Effector memory CD8-positive, alpha-beta T cell (primary cell): ENCODE measurements at places on chromosomes 6 and 20.

DNA sequence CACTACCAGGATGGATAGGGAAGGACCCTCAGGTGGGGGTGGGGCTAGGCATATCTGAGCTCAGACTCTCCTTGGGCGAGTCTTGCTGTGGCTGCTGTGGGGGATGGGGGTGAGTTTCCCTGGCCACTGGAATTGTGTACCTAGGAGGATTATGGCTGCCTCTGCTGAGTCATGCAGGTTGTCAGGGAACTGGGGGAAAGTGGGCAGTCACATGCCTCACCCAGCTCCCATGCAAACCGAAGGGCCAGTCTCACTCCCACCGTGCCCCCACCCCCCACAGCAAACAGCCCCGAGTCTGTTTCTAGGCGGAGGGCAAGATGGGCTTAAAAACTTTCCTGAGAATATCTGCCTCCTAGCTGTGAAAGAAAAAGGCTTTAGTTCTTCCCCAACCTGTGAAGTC, 210.3 kb upstream of the FERMT1 start:
- DNase-seq = no peak
- no peaks in the 10 kb centered on the region for H3K4me1 ChIP-seq
- H3K27me3 ChIP-seq = no peaks in the 10 kb centered on the region
- no peak overlapping the region for H3K4me3 ChIP-seq

DNA sequence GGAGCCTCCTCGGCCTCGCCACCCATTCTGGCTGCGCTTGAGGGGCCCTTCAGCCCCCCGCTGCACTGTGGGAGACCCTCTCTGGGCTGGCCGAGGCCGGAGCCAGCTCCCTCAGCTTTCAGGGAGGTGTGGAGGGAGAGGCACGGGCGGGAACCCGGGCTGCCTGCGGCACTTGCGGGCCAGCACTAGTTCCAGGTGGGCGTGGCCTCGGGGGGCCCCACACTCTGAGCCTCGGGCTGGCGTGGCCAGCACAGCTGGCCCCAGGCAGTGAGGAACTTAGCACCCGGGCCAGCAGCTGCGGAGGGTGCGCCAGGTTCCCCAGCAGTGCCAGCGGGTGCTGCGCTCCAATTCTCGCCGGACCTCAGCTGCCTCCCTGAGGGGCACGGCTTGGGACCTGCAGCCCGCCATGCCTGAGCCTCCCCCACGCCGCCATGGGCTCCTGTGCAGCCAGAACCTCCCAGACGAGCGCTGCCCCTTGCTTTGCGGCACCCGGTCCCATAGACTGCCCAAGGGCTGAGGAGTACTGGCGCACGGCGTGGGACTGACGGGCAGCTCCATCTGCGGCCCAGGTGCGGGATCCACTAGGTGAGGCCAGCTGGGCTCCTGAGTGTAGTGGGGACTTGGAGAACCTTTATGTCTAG, 6.5 kb downstream of the MUC22 start:
- H3K27me3 ChIP-seq = peaks cover 58% of the 10 kb centered on the region
- no peak overlapping the region for H3K27ac ChIP-seq
- H3K4me1 ChIP-seq = no peaks in the 10 kb centered on the region
- H3K36me3 ChIP-seq = no peaks in the 10 kb centered on the region
- no peak for DNase-seq

DNA sequence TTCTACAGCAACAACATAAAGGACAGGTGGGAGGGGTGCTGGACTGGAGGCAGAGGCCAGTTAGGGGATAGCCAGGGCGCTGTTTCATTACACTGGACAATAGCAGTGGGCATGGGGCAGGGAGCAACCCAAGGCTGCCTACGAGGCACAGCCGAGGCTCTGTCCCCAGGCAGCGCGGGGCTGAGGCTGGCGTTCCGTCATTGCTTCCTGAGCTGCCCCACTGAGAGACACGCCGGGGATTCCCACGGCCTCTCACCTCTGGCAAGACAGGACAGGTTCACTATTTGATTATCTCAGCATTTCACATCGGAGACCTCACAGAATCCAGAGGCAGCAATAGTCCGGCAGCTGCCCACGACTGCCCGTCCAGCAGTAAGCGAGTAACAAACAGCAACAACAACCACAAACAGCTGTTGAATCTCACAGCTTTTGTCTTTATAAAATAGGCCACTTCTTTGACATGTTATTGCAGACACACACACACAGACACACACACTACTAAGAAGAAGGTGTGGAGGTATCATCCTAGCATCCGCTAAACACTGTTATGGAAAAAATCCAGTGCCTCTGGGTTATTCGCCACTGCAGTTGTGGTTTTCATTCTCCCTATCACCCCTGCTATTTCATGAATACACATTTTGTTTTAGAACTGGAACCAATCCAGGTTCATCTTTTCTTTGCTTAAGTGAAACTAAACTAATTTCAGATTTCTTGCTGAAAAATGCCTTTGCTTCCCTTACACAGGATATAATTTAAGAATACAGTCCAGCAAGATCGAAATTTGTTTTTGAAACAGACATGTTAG, 19.5 kb downstream of the KIF25 start:
- no peak for DNase-seq
- H3K4me3 ChIP-seq = no peak overlapping the region
- H3K27ac ChIP-seq = no peak overlapping the region
- H3K27me3 ChIP-seq = peaks cover 19% of the 10 kb centered on the region

DNA sequence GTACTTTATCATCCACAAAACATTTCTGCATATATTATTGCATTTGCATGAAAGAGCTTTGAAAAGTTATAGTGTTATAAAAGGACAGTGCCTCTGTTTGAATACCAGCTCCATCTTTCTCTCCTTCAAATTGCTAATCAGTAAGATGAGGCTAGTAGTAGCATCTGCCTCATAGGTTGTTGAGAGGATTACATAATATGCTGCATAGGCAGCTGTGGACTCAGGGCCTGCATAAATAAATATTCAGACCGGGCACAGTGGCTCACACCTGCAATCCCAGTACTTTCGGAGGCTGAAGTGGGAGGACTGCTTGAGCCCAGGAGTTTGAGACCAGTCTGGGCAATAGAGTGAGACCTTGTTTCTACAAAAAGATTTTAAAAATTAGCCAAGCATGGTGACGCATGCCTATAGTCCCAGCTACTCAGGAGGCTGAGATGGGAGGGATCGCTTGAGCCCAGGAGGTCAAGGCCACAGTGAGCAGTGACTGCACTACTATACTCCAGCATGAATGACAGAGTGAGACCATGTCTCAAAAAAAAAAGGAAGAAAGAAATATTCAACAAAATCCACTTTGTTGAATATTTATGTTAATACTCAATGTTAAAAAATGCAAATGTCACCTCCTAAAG, 18.3 kb upstream of the SEC63 start:
- peaks cover 4% of the 10 kb centered on the region for H3K27me3 ChIP-seq
- no peaks in the 10 kb centered on the region for H3K36me3 ChIP-seq
- no peak overlapping the region for H3K27ac ChIP-seq
- H3K4me3 ChIP-seq = no peak overlapping the region
- DNase-seq = no peak
- H3K4me1 ChIP-seq = peaks cover 13% of the 10 kb centered on the region

DNA sequence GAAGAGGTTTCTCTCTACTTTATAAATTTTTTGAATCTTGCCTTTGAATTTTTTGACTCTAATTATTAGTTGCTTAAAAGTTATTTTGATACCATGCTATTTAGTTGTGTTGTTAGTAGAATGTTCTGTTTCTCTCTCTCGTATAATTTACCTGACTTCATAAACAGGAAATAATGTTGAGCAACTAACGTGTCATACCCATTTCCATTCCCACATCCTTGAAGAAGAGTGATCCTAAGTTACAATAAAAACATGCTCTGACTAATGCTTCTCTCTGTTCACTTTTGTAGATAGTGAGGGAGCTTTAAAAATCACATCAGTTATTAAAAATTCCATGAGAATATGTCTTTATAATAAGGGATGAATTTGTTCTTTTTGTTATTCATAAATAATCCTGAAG, 69.7 kb downstream of the SAMD5 start:
- H3K27ac ChIP-seq = no peak overlapping the region
- no peak overlapping the region for H3K4me3 ChIP-seq
- no peaks in the 10 kb centered on the region for H3K4me1 ChIP-seq
- H3K27me3 ChIP-seq = peaks cover 14% of the 10 kb centered on the region
- H3K36me3 ChIP-seq = no peaks in the 10 kb centered on the region

DNA sequence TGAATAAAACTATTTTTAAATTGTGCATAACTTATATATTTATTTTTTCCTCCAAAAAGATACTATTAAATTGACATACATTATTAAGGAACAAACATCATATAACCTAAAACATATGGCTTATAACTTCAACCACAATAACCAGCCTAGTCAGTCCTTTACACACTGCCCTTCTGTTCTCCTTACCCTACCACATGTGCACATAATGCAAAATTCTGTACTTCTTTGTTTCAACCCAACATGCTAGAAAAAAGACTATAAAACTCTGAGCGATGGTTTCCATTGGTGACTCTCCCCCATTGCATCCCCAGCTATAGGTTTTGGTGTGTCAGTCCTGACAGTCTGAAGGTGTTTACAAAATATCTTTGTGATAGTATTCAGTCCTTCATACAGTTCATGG, 14.8 kb upstream of the TTK start:
- H3K4me1 ChIP-seq = no peaks in the 10 kb centered on the region
- H3K27ac ChIP-seq = no peak overlapping the region
- no peaks in the 10 kb centered on the region for H3K36me3 ChIP-seq
